Stimulated activated CD4-positive, alpha-beta T cell treated with anti-CD3 and anti-CD28 coated beads, Interleukin-1b, Interleukin-23, amount 100 ng/mL, for 1 hour (primary cell): ENCODE measurements at places on chromosomes 7 and 10.

DNA sequence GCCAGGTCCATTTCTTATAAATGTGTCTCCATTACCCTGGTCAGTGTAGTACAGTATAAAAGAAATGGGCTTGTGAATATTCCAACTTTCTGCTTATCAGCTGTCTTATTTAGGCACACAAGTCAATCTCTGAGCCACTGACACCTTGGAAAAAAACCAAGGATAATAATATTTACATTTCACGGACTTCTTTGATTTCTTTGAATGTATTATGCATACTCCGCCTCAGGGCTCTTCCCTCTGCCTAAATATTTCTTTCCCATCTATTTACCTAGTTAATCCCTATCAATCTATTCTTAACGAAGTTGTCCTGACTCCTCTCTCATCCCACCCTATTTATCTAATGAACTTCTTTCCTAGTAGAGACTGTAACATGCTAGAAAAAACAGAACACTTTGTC lies 253.8 kb downstream of the CRPPA start:
- no peak for DNase-seq

- DNase-seq: no peak
Observed at GRCh38 chr7:85750454-85750949, 563.6 kb upstream of the SEMA3D start.

DNA sequence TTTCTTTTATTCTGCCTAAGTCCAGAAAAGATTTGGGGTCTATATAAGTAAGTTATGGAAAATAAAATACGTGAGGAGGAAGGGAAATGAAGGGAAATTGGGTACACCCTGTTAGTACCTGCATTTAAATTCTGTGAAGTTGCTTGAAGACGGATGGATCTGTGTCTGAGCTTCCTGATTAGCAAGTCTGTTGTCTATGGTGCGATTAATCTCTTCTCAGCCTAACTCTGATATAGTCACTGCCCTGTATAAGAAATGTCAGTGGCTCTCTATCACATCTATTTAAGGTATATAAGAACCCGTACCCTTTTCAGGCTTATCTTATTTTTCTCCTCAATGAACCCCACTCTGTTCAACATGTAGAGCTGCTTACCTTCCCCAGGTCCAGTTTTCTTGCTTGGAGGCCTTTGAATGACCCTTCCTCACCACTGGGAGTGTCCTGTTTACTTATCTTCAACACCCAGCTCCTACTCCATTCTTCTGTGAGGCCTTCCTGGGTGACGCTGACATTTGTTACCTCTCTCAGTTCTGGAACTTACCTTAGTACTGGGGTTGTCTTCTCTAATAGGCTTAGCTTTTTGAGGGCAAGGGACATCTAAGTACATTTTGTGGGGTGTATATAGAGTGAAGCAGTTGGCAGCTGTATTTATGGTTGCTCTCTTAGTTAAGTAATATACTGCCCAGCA lies 149.6 kb upstream of the PRPS1L1 start:
- DNase-seq: no peak

GRCh38 chr7:78121888-78122287 lies 323.3 kb downstream of the PHTF2 start:
- DNase-seq: no peak

DNA sequence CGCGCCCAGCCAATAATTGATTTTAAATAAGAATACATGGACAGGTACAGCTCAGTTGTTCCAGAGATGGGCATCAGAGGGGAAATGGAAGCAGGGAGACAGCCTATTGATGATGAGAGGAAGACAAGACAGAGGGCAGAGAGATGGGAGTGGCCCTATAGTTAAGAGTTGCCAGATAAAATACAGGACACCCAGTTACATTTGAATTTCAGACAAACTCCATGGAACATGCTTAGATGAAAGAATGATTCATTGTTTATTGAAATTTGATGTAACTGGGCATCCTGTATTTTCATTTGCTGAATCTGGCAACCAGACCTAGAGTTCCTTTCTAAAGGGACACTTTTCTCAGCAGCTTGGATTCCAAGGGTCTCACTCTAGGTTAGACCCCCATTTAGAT lies 341.1 kb downstream of the FRMD4A start:
- no peak for DNase-seq

GRCh38 chr7:141359740-141360415 lies 191.3 kb upstream of the AGK start:
- no peak for DNase-seq
